ENCODE measurements at places on chromosomes 7 and 10.

DNA sequence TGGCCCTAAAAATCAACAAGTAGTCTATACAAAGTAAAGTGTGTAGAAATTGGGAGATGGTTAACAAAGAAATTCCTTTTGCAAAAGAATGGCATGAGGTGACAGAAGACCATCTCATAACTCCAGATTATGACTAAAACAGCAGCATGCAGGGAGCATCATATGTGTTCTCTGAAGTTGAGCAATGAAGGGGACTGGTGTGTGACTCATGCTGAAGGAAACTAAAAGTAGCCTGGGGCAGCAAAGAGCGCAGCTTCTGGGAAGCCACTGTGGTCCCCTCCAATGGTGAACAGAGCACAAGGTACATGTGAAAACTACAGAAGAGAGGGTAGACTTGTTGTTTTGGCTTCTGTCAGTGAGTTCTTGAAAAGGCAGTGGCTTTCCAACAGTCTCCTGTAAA lies 133.4 kb downstream of the MACC1 start:
- DNase-seq = no peak

- no peak for DNase-seq
Observed at GRCh38 chr7:94056796-94057207, 52.6 kb upstream of the BET1 start.

GRCh38 chr10:115117301-115117700 lies 24.1 kb downstream of the ATRNL1 start:
- no peak for DNase-seq

DNA sequence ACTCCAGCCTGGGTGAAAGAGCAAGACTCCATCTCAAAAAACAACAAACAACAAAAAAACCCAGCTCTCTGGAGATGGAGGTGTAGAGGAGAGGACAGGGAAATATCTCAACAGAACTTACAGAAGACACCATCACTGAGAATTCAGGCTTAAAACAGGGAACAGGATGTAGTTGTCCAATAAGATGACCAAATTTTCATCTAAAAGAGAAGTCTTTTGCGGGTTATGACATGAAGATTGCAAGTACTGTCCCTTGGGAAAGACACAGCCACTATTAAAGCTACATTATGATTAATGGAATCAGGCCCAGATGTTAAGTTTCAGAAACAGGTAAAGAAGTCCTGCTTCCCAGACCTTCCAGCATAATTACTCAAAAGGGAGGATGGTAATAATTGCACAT lies 235.2 kb upstream of the NRP1 start:
- DNase-seq = no peak

- DNase-seq = peak; percentile 58
Observed at GRCh38 chr7:50317697-50318669, 13.5 kb downstream of the IKZF1 start.

GRCh38 chr7:142587578-142588191 lies 161.6 kb upstream of the PRSS1 start:
- peak; percentile 23 for DNase-seq

DNA sequence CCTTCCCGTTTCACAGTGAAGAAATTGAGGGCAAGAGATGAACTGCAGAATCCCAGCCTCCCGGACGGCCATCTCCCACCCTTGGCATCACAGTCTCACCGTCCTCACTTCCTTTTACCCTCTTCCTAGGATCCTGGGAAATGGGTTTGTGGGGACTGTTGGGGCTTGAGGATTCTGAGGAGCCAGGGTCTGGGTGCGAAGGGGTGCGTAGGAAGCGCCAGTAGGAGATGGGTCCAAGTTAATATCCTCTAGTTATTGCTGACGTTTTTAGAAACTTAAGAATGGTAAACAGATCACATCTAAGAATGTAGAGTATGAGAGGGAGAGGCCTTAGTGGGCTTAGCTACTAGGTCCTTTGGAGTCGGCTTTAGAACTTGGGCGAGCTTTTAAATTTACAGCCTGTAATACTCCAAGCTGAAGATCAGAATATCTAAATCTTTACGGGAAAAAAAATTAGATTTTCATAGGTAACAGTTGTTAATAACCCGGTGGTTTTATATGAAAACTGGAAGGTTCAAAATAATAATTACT lies 696 bp downstream of the MALSU1 start:
- no peak for DNase-seq

- no peak for DNase-seq
Observed at GRCh38 chr10:45325116-45325515, 9.7 kb upstream of the OR13A1 start.

DNA sequence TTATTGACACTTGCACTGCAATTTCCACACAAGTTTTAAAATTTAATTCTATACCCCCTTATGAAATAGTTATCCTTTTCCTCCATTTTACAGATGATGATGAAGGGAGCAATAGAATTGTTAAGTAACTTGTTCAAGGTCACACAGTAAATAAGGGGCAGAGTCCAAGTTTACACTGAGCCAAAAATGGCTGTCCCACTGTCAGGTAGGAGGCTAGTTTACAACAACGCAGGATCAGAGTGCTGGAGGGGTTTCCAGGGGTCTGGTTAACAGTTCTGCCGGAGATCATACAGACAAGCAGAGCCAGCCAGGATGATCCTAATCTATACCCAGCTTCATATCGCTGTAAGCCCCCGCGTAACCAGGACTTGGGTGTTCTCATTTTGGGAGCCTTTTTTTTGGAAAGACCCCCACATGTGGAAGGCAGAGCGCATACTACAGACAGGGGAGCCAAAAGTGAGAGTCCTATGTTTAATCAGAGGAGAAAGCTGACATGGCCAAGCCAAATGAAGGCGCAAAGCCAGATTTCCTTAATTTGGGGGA lies 524 bp upstream of the UNC5B start:
- no peak for DNase-seq

GRCh38 chr7:86978808-86979506 lies 80.5 kb downstream of the ELAPOR2 start:
- DNase-seq = peak; percentile 72
